ENCODE measurements at places on chromosomes 5 and 9. TPM values are rescaled to one million over a fixed set of nuclear protein-coding genes. Genes with fewer than 3 reads are reported as not detected.

- DNase-seq: no peak
- H3K4me3 ChIP-seq: no peak overlapping the region
- H3K36me3 ChIP-seq: no peaks in the 10 kb centered on the region
Measured at GRCh38 chr9:17349831-17350230, 215.0 kb downstream of the CNTLN start.

- peak overlapping the region; percentile 75 for H3K27ac ChIP-seq
- H3K4me3 ChIP-seq: no peak overlapping the region
- no peaks in the 10 kb centered on the region for H3K27me3 ChIP-seq
- peak; percentile 92 for DNase-seq
- H3K36me3 ChIP-seq: no peaks in the 10 kb centered on the region
Measured at GRCh38 chr9:131708226-131709002, 31.5 kb downstream of the RAPGEF1 start.

DNA sequence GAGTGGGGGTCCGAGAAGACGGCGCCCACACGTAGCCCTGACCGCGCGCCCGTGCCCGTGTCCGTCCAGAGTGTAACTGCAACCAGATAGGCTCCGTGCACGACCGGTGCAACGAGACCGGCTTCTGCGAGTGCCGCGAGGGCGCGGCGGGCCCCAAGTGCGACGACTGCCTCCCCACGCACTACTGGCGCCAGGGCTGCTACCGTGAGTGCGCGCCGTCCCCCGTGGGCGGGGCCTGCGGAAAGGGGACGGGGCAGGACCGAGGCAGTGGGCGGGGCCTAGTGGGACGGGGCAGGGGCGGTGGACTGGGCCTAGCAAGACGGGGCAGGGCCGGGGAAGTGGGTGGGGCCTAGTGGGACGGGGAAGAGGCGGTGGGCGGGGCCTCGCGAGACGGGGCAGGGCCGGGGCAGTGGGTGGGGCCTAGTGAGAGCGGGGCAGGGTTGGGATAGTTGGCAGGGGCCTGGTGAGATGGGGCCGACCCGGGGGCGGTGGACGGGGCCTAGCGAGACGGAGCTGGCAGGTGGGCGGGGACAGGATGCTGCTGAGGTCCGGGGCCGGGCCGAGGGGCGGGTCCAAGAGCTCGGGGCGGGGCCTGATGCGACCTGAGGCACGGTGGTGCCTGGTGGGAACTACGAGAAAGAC is 79.1 kb downstream of the NTNG2 start:
- peak overlapping the region; percentile 46 for H3K4me3 ChIP-seq
- no peaks in the 10 kb centered on the region for H3K36me3 ChIP-seq
- H3K27me3 ChIP-seq: no peaks in the 10 kb centered on the region

DNA sequence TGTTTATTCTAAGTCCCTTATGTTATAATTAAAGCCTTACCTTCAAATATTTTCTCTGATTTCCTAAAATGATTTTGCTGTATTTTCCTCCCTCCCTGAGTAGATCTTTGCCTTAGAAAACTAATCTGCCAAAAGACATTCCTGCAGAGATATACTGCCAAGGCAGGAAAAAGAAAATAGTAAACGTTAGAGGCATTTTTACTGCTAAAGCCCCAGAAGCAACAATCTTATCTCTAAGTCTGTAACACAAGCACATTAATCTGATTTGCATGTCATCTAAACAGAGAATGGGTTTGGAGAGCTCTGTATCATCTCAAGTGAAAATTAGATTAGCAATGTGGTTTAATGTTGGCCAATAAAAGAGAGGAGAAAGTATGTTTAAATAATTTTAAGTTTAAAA is 847.7 kb downstream of the MAT2B start:
- H3K36me3 ChIP-seq: no peaks in the 10 kb centered on the region
- no peak overlapping the region for H3K4me3 ChIP-seq
- H3K27me3 ChIP-seq: no peaks in the 10 kb centered on the region

The RNF180 gene
- total RNA-seq: 6.2 TPM

The NME5 gene
- total RNA-seq: not detected

Measured in right lobe of liver (tissue), 6 donors.